Progenitor cell of endocrine pancreas (in vitro differentiated cells): ENCODE measurements at places on chromosomes 6 and 20.

DNA sequence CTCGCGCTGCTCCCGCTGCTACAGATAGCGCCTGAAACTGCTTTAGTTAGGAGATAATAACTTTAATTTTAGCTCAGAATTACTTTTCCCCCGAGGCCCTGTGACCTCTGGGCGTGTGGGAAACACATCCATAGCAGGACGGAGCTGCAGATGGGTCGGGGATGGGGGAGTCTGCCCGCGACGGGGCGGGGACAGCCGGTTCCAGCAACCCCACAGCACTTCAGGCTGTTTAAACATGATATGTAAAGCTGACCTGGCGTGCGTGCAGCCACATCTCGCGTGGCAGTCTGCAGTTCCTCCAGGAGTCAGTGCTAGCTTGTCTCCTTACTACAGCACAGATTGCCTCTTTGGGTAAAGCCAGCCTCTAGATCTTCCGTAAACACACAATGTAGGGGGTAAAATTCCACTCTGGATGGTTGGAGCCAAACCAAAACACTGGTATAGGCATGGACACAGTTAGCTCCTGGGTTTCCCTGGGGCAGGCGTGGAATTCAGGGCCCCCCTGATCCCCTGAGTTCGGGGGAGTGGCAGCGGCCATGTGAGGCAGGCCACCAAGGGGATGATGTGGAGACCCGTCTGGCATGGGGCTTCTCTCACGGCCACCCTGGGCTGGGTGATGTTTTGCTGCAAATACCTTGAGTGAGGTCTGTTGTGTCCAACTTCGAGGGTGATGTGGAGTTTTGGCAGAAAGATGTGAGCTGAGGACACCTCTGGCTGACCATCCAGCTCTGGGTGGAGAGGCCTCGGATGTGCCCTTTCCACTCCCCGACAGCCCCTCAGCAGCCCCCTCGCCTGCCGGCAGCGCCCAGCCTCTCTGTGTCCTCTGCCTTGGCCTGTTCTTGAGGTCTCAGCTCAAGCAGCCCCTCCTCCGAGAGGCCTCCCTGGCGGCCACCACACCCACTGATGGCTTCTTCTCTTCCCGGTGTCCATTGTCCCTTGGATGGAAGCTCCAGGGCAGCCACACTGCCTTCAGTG lies 214.5 kb downstream of the TAF4 start:
- DNase-seq: no peak

DNA sequence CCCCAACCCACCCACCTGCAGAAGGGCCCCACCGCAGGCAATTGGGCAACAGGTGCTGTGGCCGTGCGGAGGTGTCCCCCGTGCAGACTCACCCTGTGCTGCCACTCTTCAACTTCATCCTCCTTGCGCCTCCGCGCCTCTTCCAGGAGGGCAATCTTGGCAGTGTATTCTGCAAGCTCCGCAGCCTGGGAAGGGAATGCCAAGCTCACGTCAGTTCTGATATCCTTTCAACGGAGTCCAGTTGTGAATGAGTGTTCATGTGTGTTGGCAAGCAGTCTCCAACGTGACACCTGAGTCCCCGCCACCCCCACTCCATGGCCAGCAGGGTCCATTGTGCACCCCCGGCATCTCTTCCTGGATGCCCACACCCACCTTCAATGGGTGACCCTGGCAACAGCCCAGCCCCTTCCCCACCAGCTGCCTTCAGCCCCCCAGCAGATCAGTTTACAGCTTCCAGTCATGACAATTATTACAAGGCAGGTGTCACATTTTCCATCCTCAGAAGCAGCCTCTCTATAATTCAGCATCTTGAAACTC lies 49.9 kb downstream of the EZR start:
- no peak for DNase-seq

- DNase-seq: no peak
Measured at GRCh38 chr6:157020398-157020797, 243.2 kb downstream of the ARID1B start.

GRCh38 chr6:700490-700889 lies 7.6 kb upstream of the EXOC2 start:
- no peak for DNase-seq

DNA sequence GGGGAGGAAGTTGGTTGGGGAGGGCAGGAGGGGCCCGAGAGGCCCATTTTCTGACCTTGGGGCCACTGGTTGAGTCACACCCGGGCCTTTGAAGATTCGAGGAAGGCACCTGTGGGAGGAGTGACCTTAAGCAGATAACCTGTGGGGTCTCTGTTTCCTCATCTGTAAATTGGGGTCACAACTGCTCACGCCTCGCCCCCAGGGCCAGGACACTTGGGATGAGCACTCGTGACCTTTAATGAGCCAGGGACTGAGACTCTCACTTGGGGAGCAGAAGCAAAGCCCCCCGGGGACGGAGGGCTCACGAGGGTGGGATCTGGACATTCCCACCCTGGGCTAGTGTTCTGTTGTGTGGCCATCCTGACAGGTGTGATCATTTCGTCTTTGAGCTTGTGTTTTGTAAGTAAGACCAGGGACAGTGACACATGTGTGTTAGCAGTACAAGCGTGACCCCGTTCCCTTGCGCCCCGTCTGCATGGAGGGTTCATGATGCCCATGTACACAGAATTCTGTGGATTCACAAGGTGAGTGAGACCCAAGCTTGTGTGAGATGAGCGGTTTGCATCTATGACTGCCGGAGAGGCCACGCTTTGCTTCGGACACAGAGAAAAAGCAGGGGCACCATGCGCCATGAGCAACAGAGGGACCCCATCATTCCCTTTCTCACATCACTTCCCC lies 79.3 kb upstream of the PMEPA1 start:
- no peak for DNase-seq

DNA sequence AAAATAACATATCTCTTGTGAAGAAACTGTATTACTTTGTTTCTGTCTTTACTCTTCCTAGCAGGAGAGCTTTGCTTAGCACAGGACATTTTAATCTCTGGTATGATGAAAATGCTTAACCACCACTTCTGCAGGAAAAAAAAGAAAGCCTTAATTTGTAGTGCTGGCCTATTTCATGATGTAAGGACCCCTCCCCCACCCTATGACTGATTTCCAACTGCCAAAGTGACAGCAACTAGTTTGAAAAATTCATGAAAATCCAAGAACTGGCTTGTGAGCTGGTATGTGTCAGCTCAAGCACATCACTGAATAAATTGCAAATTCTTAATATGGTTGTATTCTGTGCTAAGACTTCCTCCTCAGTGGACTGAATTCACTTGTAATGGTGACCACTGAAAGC lies 125.3 kb downstream of the REV3L start:
- DNase-seq: no peak

DNA sequence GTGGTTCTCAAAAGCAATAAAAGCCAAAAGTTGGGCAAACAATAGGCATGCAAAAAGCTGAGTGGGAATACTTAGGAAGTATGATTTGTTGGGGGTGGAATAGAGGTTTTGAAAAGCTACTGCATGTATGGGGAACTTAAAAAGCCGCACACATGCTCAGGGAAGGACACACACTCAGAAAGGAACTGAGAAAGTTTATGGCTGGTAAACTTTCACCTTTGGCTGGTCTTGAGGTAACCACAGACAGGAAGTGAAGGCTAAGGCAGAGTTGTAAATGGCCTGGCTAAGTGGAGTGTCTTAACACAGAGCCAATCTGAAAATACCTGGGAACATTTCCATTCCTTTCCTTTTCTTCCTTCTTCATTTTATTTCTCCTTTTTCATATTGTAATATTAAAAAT lies 134.5 kb upstream of the EXOC2 start:
- no peak for DNase-seq

GRCh38 chr6:104404377-104404776 lies 455.3 kb downstream of the HACE1 start:
- DNase-seq: no peak

- no peak for DNase-seq
Measured at GRCh38 chr6:93675856-93676417, 256.6 kb upstream of the EPHA7 start.

DNA sequence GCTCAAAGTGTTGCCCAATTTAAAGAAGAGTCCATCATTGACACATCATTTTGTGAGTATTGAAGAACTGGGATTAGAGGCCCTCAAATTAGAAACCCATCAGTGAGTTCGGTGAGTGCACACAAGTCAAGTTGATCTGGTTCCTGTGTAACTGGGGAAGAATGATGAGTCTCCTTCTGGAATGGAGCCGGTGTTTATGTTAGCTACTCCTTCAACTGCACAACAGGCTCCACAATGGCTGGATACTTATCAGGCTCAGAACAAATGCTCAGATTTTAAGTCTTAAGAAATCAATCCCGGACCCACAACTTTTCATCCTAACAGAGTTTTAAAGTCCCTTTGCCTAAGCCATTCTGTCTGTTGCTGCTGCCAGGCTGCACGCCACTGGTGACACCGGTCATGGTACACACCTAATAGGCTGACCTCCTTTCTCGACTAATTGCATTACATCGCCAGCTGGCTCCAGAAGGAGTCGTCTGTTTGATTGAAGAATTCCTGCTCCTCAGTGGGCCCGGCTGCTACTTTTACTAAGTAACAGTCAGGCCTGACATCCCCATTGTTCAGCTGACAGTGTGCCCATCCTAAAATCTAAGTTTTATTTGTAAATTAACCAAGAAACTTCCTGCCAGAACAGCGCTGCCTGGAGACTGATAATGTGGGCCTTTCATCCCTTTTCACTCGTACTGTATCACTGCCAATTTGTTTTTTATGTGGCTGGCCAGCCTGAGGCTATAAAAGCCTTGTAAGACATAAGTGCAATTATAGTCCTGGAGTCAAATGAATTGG lies 130.4 kb downstream of the INSM1 start:
- DNase-seq: no peak

- DNase-seq: no peak
Measured at GRCh38 chr6:57822896-57823358, 505.5 kb downstream of the PRIM2 start.

GRCh38 chr6:14059791-14060436 lies 57.7 kb upstream of the CD83 start:
- DNase-seq: no peak

DNA sequence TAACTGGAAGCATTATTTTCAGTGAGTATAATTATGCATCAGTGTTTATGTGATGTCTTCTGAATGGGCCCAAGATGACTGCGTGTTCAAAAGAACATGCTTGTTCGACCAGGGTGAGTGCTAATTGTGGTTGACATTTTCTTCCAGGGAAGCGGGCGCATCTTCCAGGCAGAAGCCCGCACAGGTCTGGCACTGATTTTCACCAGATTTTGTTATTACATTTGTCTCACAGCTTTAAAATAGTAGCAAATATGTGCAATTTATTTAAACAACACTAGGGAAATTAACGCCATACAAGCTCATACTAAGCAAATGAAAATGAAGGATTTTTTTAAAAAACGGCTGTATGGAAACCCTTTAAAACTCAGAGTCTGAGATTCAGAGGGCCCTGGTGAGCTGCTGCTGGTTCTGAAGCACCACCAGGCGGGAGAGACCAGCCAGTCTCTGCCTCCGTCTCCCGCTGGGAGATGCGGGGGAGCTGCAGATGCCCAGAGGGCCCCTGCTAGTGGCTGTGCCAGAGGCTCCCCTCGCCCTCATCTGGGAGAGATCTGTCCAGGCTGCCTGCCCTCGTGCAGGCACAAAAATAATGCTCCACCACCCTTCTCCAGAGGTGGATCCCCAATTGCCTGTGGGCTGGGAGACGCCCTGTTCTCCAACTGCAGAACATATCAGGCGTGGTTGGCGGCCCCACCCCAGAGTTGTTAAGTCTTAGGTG lies 297.0 kb downstream of the TAF4 start:
- DNase-seq: no peak

DNA sequence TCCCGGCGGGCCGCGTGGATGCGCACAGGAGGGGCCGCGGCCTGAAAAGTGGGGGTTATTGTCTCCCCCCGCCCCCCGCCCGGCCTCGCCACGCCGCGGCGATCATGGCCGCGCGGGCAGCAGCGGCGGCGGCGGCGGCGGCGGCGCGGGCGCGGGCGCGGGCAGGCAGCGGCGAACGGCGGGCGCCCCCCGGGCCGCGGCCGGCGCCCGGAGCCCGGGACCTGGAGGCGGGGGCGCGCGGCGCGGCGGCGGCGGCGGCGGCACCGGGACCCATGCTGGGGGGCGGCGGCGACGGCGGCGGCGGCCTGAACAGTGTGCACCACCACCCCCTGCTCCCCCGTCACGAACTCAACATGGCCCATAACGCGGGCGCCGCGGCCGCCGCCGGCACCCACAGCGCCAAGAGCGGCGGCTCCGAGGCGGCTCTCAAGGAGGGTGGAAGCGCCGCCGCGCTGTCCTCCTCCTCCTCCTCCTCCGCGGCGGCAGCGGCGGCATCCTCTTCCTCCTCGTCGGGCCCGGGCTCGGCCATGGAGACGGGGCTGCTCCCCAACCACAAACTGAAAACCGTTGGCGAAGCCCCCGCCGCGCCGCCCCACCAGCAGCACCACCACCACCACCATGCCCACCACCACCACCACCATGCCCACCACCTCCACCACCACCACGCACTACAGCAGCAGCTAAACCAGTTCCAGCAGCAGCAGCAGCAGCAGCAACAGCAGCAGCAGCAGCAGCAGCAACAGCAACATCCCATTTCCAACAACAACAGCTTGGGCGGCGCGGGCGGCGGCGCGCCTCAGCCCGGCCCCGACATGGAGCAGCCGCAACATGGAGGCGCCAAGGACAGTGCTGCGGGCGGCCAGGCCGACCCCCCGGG lies 637 bp downstream of the ARID1B start:
- peak; percentile 33 for DNase-seq
